MV-4-11 (cell line): ENCODE measurements at places on chromosomes 11 and 22.

- DNase-seq = peak; percentile 58
Observed at GRCh38 chr11:121414141-121414913, 37.8 kb upstream of the SORL1 start.

GRCh38 chr11:104964247-104964646 lies 4.1 kb downstream of the CASP4 start:
- no peak for DNase-seq

GRCh38 chr22:46747646-46748045 lies 9.6 kb upstream of the CERK start:
- no peak for DNase-seq

DNA sequence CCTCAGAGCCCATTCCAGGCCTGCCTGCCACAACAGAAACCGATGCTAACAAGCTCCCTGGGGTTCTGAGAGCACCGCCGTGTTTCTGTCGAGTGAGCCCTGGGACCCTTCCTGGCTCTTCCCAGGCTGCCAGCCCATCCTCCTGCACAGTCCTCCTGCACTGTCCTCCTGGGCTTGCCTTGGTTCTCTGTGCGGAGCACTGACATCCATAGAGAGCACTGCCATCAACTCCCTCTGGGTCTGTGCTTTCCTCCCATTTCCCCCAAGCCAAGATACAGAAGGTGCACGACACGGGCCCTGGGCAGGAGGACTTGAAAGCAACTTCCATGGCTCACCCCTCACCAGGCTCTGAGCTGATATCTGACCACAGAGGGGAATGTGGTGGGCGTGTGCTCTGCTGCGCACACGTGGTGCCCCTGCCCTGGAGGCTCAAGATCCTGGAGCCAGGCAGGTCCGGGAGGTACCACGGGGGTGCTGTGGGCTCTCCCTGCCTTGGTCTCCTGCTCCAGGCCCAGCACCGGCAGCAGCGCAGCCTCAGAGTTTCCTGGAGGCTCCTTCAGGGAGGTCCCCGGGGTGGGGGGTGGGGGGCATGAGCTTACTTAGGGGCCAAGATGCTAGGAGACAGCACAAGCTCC lies 304.2 kb downstream of the BRD1 start:
- no peak for DNase-seq

- DNase-seq = no peak
Observed at GRCh38 chr11:23727794-23728193, 769.1 kb upstream of the LUZP2 start.

DNA sequence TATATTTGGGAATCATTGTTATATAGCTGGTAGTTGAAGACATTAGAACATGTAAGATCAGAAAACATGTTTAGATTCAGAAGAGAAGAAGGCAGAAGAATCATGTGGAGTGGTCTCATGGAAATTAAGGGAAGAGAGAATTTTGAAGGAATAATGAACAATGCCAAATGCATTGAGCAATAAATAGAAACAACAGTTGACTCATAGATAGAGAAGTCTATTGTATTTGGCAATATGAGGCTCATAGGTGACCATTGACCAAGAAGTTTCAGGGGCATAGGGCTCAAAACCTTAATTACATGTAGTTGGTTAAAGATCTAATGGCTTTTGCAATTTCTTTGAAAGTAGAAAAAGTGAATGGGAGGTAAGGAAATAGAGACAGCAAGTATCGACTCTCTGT lies 123.9 kb downstream of the PAX6 start:
- peak; percentile 1 for DNase-seq

DNA sequence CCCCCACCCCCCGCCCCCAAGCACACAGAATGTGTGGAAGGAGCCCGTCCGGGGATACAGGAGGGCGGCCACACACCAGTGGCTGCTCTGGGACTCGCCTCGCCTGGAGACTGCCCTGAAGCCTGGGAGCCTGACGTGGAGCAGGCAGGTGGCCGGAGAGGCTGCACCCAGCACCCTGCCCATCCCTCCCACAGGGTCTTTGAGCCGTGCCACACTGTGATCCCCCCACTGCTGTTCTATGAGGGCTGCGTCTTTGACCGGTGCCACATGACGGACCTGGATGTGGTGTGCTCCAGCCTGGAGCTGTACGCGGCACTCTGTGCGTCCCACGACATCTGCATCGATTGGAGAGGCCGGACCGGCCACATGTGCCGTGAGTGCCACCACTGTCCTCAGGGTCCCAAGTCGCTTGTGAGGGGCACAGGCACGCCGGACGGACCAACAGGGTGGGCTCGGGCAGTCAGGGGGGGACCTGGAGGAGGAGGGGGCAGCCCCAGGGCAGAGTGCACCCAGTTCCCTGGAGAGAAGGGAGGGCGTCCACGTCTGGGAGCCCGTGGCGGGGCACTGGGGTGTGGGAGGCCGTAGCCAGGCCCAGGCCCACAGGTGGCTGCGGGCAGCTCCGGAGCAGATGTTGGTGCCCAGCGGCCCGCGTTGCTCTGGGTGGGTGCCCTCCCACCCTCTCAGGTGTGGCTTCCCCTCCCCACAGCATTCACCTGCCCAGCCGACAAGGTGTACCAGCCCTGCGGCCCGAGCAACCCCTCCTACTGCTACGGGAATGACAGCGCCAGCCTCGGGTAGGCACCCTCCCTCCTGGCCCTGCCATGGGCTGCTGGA lies 27.0 kb upstream of the MUC5B start:
- DNase-seq = no peak

GRCh38 chr11:128917144-128917724 lies 25.4 kb downstream of the TP53AIP1 start:
- DNase-seq = no peak

GRCh38 chr11:117037975-117038350 lies 60.3 kb downstream of the SIK3 start:
- no peak for DNase-seq
